ENCODE measurements at places on chromosomes 4 and X.
A peak's percentile ranks its signal among the peaks of the same experiment; 100 is the strongest.

DNA sequence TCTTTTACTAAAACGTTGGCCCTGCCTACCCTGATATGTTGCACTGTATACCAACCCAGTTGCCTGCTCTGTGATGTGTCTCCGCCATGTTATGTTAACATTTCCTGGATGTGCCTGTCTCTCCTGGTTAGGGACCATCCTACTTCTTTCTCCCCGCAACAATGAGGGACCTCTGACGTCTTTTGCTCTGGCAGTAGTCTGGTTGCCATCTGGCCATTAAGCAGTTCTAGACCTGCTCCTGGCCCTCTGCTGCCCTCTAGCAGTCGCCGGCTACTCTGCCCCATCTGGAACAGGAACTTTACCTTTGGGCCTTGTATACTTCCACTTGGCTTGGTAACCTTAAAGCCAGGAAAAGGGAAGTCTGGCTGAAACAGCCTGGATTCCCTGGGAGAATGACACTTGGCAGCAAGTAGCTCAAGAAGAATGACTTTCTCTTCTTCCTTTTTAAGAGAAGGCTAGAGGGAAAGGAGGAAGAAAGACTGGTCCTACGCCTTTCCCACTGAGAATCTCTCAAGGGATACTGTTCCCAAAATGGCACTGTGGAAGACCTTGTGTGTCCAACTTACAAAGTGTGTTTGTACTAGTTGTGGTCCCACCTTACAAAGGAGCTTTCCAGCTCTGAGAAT is 63.5 kb downstream of the GPC3 start:
- DNase-seq = no peak

GRCh38 chr4:112189754-112190153 is 41.8 kb upstream of the AP1AR start:
- no peak for DNase-seq

GRCh38 chrX:54479136-54480111 is 16.6 kb downstream of the FGD1 start:
- no peak for DNase-seq

- DNase-seq = no peak
Observed at GRCh38 chr4:89617317-89617716, 219.6 kb downstream of the SNCA start.

GRCh38 chr4:175176710-175177109 is 258.6 kb downstream of the ADAM29 start:
- no peak for DNase-seq

DNA sequence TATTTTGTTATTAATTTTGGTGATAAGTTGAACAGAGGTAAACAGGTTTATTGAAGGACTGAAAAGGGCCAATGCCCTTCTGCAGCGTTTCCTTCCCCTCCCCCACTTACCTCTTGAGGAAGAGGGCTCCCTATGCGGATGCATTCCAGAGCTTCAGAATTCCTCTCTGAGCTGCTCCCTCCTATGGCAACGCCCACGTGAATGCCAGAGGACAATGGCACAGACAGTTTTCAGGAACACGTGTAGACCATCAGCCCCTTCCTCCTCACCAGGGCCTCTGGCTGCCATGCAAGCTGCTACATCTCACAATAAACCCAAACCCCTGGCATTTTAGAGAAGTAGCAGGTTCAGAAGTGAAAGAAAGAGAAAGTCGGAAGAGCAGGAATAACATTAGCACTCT is 127.9 kb downstream of the CHRDL1 start:
- DNase-seq = no peak

DNA sequence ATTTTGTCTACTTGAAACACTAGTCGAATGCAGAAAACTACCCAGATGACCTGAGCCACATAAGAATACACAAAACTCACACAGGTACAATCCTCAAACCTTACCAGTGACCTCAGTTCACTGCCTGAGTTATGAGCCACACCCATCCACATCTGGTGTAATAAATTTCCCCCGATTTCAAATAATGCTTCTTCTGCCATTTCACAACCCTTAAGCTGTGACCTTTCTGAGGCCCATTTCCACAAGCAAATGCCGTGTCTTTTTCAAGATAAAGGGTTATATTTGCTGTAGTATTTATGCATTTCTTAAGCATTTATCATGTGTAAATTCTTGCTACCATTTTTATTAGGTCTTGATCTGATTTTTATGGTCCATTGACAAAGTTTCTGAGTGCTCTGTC is 1.8 kb upstream of the ARHGEF38 start:
- no peak for DNase-seq

- DNase-seq = no peak
Observed at GRCh38 chr4:67539830-67540229, 5.5 kb downstream of the CENPC start.

DNA sequence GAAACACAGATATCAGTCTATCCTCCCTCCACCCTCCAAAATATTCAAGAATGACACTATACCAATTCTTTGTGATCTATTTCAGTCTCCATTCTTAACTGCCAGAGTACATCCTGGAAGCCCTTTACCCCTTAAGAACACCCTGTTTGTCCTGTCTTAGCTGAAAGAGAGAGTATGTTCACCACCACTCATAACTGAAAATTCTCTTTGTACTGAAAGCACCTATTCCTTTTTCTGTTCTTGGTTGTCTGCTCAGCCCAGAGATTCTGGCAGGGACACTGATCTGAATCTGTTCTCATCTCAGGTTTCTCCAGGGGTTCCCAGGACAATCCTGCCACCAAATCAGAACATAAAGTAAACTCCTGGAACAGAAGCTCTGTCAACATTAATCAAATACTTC is 25.4 kb upstream of the EREG start:
- no peak for DNase-seq

GRCh38 chr4:41189076-41189475 is 25.3 kb downstream of the APBB2 start:
- no peak for DNase-seq

DNA sequence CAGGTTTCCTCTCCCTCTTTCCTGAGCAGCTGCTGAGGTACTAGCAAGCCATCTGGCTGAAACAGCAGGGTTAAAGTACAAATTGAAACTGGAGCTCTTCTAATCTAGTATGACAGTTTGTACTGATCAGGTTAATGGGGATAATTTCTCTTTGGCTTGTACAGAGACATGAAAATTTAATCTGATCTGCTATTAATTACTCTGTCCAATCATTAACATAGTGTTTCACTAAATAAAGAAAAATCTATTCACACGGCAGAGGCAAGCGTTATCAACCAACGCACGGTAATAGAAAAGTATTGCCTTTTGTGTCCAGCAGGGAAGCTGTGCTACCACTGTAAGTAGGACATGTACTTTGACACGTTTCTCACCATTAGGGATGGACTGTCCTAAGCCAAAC is 71.1 kb downstream of the IGSF1 start:
- DNase-seq = no peak

DNA sequence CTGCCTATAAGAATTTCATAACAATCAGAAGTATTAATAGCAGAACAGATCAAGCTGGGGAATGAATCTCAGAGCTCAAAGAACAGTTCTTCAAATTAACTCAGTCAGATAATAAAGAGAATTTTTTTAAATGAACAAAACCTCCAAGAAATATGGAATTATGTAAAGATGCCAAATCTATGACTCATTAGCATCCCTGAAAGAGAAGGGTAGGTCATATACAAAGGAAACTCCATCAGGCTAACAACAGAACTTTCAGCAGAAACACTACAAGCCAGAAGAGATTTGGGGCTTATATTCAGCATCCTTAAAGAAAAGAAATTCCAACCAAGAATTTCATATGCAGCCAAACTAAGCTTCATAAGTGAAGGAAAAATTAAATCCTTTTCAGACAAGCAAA is 28.6 kb downstream of the CBR4 start:
- DNase-seq = no peak

DNA sequence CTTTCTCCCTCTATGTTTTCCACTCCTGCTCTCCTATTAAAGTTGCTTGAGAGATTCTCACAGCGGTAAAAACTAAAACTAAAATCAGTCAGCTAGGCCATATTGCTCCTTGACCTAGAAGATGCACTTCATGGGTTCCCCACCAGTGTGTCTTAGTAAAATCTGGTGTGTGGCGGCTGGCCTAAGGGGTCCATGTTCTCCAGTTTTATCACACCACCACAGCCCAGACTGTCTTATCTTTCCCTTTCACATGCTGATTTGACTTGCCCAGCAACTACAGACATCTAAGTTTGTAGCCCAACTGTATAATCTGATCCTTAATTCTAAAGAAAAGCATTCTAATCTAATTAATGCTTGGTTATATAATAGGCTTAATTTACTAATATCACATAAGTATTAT is 68.0 kb downstream of the ATP8A1 start:
- DNase-seq = no peak

DNA sequence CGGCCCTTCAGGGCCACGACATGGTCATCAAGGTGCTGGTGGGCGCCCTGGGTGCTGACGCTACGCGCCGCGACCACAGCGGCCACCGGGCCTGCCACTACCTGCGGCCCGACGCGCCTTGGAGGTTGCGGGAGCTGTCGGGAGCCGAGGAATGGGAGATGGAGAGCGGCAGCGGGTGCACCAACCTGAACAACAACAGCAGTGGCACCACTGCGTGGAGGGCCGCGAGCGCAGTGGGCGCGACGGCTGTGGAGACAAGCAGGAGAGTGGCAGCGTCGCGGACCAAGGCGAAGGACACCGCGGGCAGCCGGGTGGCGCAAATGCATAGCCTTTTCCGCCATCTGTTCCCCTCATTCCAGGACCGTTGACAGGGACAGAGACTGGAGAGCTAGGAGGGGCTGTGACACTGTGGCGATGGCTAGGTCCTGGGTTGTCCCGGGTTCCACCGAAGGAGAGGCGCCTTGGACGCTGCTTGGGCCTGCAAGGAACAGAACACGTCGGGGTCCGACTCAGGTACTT is 919 bp downstream of the SOWAHD start:
- DNase-seq = no peak

GRCh38 chr4:69617083-69617694 is 22.3 kb downstream of the UGT2A2 start:
- DNase-seq = no peak

DNA sequence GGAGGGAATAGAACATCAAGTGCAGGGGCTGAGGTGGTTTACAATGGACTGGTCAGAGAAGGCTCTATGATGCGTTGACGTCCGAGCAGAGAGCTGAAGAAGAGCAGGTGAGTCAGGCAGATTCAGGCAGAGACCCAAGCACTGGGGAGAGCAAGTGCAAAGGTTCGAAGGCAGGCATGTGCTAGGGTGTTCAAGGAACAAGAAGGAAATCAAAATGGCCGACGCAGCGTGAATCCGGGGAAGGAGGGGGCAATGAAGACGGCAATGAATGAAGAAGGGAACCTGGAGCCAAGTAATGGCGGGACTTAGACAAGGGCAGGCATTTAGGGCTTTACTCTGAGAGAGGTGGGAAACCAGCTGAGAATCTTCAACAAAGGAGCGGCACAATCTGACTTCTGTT is 56.8 kb upstream of the DCTD start:
- DNase-seq = no peak

DNA sequence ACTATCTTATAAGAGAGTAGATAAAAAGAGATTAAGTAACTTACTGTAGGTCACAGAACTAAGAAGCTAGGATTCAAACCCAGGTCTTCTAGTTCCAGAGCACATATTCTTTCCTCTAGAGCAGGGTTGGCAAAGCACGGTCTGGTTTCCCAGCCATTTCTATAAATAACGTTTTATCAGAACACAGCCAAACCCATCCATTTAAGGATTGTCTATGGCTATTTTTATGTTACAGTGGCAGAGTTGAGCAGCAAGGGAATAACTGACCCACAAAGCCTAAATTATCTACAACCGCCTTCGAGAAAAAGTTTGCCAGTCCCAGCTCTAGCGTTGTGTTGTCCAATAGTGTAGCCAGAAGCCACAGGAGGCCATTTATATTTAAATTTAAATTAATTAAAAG is 7.5 kb downstream of the TMEM144 start:
- DNase-seq = no peak

DNA sequence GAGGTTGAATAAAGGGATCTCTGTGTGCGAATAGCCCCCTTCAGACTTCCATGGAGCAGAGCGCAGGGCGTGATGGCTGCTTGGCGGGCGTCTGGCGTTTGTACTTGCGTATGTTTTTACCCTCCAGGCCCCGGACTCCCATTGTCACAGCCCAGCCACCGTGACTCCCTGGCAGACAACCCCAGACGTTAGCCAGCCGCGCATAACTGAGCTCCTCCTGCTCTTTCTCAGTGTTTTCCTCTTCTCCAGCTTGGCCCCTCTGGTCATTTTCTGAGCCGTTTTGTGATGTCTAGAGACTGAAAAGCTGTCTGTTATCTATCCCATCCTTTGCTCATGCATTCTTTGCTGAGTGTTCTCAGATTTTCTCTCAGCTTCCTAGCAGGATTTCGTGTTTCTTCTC is 54.3 kb downstream of the IGFBP7 start:
- DNase-seq = no peak

- DNase-seq = no peak
Observed at GRCh38 chr4:178196751-178197374, 754.6 kb upstream of the AGA start.

GRCh38 chr4:8912089-8912455 is 40.4 kb upstream of the HMX1 start:
- peak; percentile 11 for DNase-seq

DNA sequence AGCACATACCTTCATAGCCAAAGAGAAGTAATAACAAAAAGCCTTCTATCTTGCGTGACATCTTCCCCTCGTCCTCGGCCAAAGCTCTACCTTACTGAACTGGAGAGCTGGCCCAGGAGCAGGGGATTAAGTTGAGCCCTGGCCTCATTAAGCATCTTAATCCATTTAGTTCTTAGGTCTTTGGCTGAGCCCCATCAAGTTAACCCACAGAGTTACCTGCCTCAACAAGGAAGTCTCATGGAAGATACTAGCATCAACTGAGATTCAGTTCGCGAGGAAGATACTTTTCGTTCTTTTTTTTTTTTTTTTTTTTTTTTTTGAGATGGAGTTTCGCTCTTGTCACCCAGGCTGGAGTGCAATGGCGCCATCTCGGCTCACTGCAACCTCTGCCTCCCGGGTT is at the start of gene RS1:
TSS of gene RS1 (minus strand) at position 101 of the 400 bp plus-strand sequence. CDS start at position 61, 40 bp downstream.
- no peak for DNase-seq

All from dorsolateral prefrontal cortex (tissue), 122 donors.